Activated naive CD8-positive, alpha-beta T cell treated with anti-CD3 and anti-CD28 coated beads for 36 hours (primary cell): ENCODE measurements at places on chromosomes 7 and 10. TPM values are rescaled to one million over a fixed set of nuclear protein-coding genes. Genes with fewer than 3 reads are reported as not detected.
A peak's percentile ranks its signal among the peaks of the same experiment; 100 is the strongest.

DNA sequence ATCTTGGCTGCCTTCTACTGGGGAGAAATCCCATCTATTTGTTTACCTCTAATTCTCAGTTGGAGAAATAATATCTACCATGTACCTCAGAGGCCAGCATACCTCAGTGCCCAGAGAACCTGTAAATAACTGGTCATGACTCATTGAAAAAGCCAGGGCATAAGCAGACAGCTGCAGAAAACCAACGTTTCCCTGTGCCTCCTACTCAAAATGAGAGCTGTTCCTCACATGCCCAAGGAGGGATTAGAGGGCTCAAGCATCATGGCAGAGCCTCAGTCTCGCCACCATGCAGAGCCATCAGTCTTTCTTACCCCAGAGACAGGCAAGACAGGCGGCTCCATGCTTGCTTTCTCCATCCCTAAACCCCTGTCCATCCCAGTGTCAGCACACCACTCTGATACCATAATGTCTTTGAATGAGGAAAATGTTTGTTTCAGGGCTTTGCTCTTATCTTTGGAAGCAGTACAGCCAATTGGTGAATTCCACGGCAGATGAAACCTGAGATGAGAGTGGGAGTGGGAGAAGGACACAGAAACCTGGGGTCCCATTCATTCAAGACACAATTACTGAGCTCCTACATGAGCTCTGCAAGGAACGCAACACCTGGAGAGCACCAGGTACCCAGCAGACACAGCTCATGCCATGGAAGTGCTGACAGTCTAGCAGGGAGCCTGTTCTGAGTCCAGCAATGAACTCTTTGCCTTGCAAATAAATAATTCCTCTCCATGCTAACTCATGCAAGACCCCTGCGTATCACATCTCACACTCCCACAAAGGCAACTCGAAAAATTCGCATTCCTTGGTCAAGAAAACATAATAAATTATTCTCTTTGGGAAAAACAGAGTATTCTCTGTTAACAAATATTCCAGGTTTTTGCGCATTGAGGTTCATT lies 21.1 kb downstream of the PON1 start:
- no peaks in the 10 kb centered on the region for H3K36me3 ChIP-seq
- H3K27me3 ChIP-seq, result peaks cover 15% of the 10 kb centered on the region
- no peaks in the 10 kb centered on the region for H3K4me1 ChIP-seq
- H3K27ac ChIP-seq, result no peak overlapping the region

The GPR26 gene
- not detected for total RNA-seq

The C7orf57 gene
- total RNA-seq, result 1.0 TPM

The CYP2W1 gene
- total RNA-seq, result not detected

DNA sequence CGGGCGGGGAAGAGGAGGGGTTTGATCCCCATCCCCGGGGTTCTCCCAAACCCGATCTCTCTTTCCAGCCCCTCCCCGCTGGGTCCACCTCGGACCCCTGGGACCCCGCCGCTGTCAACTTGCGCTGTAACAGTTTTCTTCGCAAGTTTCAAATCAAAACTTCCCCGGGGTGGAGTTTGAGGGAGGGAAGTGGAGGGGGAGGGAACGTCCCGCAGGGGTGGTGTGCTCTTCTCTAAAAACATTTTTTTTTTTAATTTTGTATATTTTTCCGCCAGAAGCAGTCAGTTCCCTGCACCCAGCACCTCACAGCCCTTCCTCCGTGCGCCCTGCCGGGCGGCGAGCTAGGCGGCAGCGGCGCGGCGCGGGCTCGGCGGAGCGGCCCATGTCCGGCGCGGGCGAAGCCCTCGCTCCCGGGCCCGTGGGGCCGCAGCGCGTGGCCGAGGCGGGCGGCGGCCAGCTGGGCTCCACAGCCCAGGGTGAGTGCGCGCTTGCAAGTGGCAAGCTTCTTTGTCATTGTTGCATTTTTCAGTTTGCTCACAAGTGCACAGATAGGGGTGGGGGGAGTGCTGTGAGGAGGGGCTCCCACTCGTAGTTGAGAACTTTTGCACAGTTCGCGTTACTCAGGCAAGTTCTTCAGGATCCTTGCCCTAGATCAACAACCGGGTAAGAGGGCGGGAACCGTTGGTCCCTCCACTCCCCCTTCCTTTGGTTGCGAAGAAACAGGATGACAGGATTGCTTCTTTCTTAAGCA lies 933 bp downstream of the MDFIC start:
- H3K27me3 ChIP-seq, result no peaks in the 10 kb centered on the region
- H3K36me3 ChIP-seq, result peaks cover 24% of the 10 kb centered on the region
- H3K4me3 ChIP-seq, result peak overlapping the region; percentile 89
- H3K4me1 ChIP-seq, result peaks cover 48% of the 10 kb centered on the region
- DNase-seq, result peak; percentile 50
- peak overlapping the region; percentile 96 for H3K27ac ChIP-seq

The HMX3 gene
- 0.24 TPM for total RNA-seq

The EVX1 gene
- not detected for total RNA-seq

DNA sequence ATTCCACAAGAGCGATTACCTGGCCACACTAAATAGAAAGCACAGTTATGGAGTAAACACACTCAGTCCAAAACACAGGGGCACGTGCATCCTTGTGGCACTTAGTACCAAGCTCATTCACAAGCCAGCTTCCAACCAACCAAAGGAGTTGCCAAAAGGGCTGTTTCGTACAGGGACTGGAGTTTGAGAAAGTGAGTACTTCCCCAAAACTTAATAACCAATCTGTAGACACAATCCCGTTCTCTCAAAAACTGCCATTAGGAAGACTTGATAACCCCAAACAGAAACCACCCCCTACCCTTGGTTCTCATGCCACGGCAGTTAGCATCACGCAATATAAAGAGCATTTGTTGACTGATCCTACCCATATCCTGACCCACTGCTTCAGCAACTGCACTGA lies 166.2 kb upstream of the ASAH2 start:
- no peaks in the 10 kb centered on the region for H3K27me3 ChIP-seq
- no peak overlapping the region for H3K27ac ChIP-seq
- H3K36me3 ChIP-seq, result peaks cover 4% of the 10 kb centered on the region
- DNase-seq, result no peak
- peak overlapping the region; percentile 80 for H3K4me3 ChIP-seq

DNA sequence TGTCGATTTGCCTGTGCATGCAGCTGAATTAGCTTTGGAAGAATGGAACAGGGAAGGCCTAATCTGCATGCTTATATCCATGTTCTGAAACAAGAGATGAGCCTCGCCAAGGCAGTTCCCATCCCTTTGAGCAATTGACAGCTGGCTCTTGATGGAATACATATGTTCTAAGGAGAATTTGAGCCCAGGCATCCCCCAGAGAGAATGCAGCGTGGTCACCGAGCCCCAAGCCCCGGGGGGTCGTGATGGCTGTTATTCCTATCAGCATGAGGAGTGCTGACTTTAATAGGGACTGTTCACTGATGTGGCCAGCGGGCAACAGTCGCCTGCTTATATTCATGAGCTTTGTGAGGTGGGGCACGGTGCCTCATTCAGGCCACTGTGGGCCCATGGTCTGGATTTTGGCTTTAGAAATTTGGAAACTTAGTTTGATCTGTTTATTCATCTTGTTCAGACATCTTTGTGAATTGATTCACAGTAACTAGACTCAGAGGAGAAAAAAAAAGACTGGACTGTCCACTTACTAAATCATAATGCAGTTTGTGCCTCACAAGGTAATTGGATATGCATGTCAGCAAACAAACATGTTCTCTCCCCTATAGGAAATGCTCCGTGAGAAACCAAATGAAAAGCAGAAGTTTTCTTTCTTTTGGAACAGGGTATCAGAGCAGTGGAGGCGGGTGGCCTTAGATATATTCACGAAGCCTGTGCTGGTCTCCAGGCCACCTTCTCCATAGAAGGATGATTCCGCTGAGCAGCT lies 204.9 kb downstream of the CCDC3 start:
- H3K27ac ChIP-seq, result no peak overlapping the region
- no peak overlapping the region for H3K4me3 ChIP-seq
- no peaks in the 10 kb centered on the region for H3K4me1 ChIP-seq
- H3K27me3 ChIP-seq, result no peaks in the 10 kb centered on the region
- no peak for DNase-seq

GRCh38 chr10:119478811-119479341 lies 63.6 kb downstream of the RGS10 start:
- peak overlapping the region; percentile 77 for H3K27ac ChIP-seq
- H3K4me1 ChIP-seq, result peaks cover 32% of the 10 kb centered on the region
- no peaks in the 10 kb centered on the region for H3K36me3 ChIP-seq
- H3K4me3 ChIP-seq, result peak overlapping the region; percentile 46
- no peaks in the 10 kb centered on the region for H3K27me3 ChIP-seq

DNA sequence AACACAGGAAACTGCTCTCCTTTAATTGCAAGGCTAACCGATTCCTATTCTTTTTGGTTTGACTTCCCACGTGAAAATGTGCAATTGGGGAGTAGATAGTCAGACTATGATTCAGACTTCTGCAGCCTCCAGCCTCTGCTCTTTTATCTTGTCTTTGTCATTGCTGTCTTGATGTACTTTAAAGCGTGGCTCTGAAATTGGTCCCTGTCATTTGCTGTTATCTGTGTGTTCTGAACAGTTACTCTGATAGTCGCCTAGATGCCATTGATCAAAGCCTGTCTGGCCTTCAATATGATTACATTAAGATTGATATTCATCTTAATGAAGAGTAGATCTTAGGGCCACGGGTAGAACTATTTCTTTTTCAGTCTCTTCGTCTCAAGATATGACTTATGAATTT lies 799.2 kb downstream of the REEP3 start:
- no peaks in the 10 kb centered on the region for H3K36me3 ChIP-seq
- no peak overlapping the region for H3K4me3 ChIP-seq
- H3K4me1 ChIP-seq, result no peaks in the 10 kb centered on the region

DNA sequence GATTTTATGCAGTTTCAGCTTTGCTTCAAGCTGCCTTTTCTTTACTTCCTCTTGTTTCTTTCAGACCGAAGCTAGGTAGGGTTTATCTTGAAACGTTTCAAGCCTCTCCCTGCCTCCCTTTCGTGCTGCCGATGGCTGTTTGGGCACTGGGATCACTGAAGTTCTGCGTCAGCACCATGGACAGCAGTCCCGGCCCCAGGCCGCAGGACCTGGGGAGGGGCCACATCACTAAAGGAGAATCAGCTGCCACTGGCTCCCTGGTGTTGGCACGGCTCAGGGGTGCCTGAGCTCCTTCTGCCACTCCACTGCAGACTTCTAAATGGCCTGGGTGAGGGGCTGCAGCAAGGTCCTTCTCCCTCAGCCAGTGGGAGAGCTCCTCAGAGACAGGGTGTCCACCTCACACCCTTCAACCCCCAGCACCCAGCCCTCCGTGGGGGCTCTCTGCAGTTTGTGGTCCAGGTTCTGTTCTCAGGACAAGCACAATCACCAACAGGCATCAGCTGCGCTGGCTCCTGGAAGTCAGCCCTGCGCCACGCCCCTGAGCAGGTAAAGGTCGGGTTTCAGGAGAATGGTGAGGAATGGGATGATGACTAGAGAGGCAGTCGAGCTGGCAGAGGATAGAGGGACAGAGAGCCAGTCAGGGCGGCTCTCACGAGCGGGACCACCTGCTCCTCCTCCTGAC lies 387.2 kb downstream of the TCERG1L start:
- H3K4me1 ChIP-seq, result no peaks in the 10 kb centered on the region
- no peak overlapping the region for H3K27ac ChIP-seq
- H3K4me3 ChIP-seq, result no peak overlapping the region
- no peaks in the 10 kb centered on the region for H3K36me3 ChIP-seq
- no peak for DNase-seq

The DNAJB6 gene
- total RNA-seq, result 77.5 TPM

DNA sequence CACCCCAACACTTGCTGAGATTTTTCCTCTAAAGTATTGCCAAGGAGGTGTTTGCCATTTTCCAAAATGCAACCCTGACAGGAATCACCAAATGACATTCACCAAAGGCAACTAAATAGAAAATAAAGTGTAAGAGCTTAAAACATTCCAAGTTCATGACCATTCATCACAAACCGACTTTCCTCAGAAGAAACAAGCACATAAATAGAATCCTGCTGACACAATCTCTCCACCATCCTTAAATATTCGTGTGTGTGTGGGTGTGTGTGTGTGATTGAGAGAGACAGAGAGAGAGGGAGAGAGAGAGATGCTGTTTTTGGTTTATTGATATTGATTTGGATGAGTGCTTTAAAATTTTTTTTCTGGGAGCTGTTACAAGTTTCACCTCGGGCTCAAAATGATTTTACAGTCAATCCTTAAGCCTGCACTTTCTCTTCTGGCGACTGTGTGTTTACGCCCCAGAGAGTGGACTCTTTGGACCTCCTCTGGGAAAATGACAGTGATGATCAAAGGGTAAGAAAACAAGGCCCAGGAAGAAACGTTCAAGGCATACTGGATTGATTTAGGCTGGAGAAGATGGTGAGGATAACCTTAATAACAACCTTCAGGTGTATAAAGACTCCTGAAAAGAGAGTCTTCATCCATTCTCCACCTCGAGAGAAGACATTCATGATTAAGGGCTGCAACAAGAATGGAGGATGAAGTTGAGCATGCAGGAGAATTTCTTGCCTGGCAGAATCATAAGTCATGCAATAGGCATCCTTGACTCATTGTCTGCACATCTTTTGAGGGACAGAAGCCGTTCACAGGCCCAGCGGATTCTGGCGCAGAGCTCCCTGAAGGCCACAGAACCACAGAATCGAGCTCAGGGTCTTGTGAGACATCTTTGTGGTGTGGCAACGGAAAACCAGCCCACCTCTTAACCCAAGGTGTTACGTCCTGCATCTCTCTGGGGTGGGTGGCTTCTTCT lies 104.4 kb upstream of the FGFR2 start:
- no peaks in the 10 kb centered on the region for H3K4me1 ChIP-seq
- no peak overlapping the region for H3K27ac ChIP-seq
- no peak overlapping the region for H3K4me3 ChIP-seq
- no peaks in the 10 kb centered on the region for H3K36me3 ChIP-seq

The MPP7 gene
- total RNA-seq, result 11.0 TPM
